ENCODE measurements at places on chromosomes 3 and 15. TPM values are rescaled to one million over a fixed set of nuclear protein-coding genes. Genes with fewer than 3 reads are reported as not detected.

GRCh38 chr3:98692787-98693473, 70.2 kb upstream of the ST3GAL6 start:
- DNase-seq: no peak

GRCh38 chr3:143604402-143605185, 243.7 kb downstream of the SLC9A9 start:
- DNase-seq: no peak

The SLCO2A1 gene
- 18.0 TPM for total RNA-seq

GRCh38 chr15:101242160-101242998, 9.5 kb downstream of the CHSY1 start:
- no peak for DNase-seq
